Fibroblast of gingiva (primary cell): ENCODE measurements at places on chromosomes 7 and 10.

DNA sequence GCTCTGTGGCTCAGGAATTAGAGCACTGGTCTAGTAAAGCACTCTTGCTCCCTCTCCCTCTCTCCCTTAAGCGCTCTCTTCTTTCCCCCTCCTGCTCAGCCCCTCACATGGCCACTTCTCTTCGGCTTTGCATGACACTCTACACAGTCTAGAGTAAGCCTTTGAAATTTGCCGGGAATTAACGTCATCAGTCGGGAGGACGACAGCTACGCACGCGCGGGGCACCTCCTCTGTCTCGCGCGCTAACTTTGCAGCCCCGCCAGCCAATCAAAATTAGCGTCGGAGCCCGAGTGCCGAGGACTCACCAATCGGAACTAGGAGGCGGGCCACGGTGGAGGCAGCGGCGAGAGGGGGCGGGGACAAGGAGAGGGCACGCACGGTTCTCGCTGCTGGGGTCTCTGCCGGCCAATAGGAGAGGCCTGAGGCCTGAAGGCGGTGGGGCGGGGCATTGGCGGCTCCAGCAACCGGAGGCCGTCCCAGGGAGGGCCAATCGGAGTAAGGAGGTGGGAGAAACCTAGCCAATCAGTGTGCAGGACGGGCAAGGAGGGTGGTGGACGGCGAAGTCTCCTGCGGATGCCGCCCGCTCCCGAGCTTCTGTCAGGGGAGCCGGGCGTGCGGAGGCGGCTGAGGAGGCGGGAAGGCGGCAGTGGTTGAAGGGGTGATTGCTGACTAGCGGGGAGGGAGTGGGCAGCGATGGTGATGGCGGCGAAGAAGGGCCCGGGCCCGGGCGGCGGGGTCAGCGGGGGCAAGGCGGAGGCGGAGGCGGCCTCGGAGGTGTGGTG, at the start of gene AGFG2:
AGFG2 (plus strand) TSS at position 550 of the 782 bp plus-strand sequence; CDS start at position 694, 144 bp downstream.
- DNase-seq, result peak; percentile 100

- DNase-seq, result no peak
Observed at GRCh38 chr7:33630359-33630758, 275.0 kb upstream of the BMPER start.

DNA sequence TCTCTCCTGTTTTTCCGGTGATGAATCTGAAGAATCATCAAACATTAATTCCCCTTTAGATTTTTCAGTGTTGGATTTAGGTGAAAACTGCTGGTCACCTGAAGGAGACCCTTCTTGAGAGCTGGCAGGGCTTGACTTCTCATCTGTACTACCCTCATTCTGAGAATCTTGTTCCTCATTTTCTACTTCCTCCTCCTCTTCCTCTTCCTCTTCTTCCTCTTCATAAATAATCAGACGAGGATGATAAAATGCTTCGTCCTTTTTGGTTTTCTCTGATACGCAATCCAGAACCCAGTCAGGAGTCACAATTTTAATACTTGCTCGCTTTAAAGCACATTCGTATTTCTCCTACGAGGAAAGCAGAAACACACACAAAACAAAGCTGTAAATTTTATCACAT, 26.9 kb downstream of the PAXIP1 start:
- no peak for DNase-seq

DNA sequence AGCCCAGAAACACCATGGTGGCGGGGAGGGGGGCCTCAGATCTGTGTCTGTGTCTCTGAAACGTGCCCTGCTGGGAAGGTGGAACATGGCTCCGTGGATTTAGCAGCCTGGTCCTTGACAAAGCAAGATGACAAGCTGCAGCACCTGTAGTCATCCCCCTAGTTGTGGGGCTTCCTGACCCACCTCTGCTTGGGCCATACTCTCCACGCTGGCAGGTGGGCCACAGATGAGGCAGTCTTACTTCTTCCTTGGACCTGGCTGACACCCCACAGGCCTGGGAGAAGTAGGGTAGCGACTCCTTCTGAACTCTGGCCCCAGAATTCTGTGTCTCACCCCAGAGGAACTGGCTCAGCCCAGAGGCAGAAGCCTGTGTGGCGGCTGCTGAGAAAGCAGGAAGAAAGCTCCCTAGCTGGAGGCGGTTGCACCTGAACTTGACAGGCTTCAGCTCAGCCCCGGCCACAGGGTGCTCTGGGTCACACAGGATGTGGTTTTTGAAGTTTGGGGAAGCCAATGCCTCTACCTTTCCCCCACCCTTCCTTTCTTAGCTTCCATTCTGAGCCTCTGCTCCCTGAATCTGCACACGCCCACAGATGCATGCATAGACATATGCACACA, 113.9 kb downstream of the ABLIM1 start:
- no peak for DNase-seq

DNA sequence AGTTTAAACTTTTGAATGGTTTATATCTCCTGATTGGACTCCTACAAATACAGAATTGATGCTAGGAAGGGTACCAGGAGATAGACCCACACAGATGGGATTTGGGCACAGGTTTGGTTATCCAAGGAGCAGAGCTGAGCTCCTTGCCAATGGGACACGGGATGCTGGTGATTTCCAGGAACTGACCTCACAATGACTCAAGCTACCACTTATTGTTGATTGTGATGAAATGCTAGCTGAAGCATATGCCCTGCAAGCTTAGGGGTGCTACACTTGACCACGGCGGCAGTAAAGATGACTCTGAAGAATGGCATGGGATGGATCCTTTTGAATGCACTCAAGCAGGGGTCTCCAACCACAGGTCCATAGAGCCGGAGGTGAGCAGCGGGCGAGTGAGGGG, 45.5 kb upstream of the VKORC1L1 start:
- DNase-seq, result no peak

DNA sequence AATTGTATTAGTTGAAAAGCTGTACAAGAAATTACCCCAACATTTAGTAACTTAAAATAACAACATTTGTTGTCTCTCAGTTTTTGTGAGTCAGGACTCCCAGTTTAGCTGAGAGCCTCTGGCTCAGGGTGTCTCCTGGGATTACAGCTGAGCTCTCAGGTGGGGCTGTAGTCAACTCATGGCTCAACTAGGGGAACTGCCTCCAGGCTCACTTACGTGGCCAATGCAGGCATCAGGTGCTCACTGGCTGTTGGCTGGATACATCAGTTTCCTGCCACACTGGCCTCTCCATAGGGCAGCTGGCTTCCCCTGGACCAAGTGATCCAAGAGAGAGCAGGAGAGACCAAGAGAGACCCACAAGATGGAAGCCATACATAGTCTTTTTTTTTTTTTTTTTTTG, 17.5 kb downstream of the CCNY start:
- no peak for DNase-seq

GRCh38 chr7:77696643-77697534, 630 bp downstream of the RSBN1L start:
- peak; percentile 35 for DNase-seq

DNA sequence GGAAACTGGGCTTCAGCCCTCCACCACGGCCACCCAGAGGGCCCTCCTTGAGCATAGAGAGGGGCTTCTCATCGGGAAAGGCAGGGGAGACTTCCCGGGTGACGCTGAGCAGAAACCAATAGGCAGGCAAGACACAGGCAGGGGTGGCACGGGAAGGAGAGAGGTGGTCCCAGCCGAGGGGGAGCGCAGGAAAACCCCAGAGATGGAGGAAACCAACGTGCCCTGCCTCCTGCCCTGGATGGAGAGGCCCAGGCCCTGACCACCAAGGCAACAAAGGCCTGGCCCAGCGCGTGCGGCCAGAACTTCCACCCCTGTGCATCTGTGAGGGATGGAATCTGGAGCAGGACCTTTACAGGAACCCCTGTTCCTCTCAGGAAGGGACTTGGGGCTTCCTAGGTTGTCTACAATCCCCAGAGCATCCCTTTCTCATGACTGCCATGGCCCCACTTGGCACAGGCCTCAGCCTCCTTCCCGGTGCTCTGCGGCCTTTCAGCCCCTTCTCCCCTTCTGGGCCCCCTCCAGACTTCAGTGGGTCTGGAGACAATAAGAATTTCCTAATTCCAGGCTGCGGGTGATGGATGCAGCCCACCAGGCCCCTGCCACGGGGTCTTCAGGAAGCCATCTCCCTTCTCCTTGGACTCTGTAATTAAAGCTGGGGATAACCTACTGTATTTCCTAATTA, 137.0 kb upstream of the RET start:
- no peak for DNase-seq

GRCh38 chr7:28481091-28481926, 69.0 kb downstream of the CREB5 start:
- DNase-seq, result peak; percentile 32

- no peak for DNase-seq
Observed at GRCh38 chr10:43125274-43125845, 12.9 kb upstream of the CSGALNACT2 start.

GRCh38 chr7:40694026-40694809, 559.4 kb downstream of the SUGCT start:
- no peak for DNase-seq

- peak; percentile 3 for DNase-seq
Observed at GRCh38 chr7:129376778-129377700, 57.2 kb upstream of the STRIP2 start.

GRCh38 chr7:39260279-39260844, 282.7 kb downstream of the POU6F2 start:
- no peak for DNase-seq

- peak; percentile 4 for DNase-seq
Observed at GRCh38 chr10:89613582-89613981, 31.5 kb downstream of the PANK1 start.

- DNase-seq, result no peak
Observed at GRCh38 chr7:15543256-15543655, 18.6 kb downstream of the AGMO start.

GRCh38 chr7:13979671-13980435, 9.6 kb downstream of the ETV1 start:
- peak; percentile 90 for DNase-seq

DNA sequence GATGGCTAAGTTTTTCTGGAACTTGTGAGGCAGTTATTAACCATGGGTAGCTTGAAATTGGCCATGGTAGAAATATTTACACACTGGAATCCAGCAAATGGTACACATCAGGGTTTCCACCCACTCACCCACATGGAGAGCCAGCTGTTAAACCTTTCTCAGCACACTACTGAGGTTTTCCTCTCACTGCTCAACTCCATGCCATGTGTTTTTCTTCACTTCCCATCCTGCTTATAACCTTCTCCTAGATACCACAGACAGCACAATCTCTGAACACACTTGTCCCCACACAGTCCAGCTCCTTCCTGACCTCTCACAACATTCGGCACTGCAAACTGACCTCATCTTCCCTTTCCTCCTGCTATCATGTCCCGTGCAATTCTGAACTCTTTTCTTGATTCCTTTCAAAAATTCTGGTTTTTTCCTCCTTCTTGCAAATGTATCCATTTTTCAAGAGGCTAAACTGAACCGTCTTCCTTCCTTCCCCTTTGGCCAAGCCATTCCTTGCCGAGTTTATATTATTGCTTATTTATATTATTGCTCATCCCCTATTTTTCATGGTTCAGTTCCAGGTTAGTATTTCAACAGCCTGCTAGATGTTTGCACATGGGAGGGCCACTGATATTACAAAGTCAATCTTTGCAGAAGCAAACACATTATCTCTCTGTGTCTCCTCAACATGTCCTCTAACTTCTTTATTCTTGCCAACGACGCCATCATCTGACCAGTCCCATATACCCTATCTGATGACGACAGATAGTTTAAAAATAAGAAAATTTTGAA, 606.4 kb downstream of the SORCS1 start:
- peak; percentile 69 for DNase-seq

DNA sequence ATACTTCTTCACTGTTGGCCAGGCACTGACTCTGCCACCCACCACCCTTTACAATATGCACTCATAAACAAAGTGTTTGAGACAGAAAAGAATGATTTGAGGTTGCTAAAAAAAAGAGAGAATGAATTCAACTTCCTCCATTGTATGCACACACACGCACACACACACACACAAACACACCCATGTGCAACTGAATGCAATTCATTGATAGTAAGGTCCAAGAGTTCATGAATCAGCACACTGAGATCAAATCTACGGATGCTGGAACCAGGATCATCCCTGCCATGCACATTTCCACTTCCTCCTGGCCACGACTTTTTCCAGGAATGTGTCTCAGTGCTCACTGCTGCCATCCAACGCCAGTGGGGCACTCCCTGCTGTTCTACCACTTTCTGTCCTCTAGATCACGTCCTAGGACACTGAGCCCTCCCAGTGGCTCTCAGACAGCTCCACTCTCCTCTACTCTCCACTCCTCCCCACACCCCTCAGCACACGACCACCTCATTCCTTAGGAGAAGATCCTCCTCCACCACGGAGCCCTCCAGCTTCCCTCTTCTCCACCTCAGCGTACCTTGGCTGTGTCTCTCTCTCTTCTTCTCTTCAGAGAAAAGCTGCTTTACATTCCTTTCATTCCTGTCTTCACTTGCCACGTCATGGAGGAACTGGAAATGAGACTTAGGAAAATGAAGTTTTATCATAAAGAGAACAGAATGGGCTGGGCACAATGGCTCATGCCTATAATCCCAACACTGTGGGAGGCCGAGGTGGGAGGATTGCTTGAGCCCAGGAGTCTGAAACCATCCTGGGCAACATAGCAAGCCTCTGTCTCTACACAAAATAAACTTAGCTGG, 12.0 kb upstream of the TMEM213 start:
- no peak for DNase-seq

DNA sequence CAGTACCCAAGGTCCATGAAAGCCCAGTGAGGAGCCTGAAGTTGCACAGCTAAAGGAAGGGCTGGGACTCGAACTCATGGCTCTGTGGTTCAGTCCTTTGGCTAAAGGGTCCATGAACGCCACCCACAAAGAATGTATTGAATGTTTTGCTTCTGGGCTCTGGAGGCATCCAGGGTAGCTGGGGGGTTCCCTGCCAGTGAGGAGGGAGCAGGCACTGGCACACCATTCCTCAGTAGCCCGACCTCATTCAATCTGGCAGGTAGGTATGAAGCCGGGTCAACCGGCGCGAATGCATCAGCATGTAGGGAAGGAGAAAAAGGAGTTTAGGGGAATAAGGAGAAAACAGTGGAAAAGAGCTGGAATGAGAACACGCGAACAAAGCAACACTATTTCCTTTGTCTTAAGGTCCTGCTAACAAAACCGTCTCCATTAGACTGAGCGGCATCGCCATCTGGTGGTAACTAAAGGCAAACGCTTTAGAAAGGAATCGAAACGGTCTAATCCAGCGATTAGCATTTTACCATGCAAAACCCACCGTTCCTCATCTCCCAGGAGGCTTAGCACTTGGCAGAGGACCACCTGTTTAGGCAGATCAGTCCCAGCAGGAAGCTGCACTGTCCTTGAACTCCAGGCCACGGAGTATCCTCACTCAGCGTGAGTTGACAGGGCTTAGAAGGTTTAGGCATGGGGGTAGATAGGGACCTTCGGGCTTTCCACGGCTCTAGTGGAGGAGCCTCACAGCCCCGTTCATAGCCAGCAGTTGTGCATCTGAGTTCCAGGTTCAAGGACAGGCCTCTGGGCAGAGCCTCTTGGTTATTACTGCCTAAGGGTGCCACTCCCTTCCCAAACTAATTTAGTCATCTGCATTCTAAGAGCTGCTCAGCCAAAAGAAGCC, 122.8 kb downstream of the UBE2H start:
- DNase-seq, result peak; percentile 79

GRCh38 chr10:73262105-73262730, 9.8 kb upstream of the MRPS16 start:
- peak; percentile 80 for DNase-seq

GRCh38 chr10:129839285-129840195, 124.5 kb downstream of the EBF3 start:
- no peak for DNase-seq
